ENCODE measurements at places on chromosomes 16 and 17. TPM values are rescaled to one million over a fixed set of nuclear protein-coding genes. Genes with fewer than 3 reads are reported as not detected.

The CMTM2 gene
- not detected for polyA plus RNA-seq

The CMTM1 gene
- not detected for polyA plus RNA-seq

- no peak for DNase-seq
These were observed 21.3 kb downstream of the CA4 start for GRCh38 chr17:60170835-60171752.

- DNase-seq = peak; percentile 86
These were observed 58.5 kb downstream of the TMEM132E start for GRCh38 chr17:34637548-34638525.

DNA sequence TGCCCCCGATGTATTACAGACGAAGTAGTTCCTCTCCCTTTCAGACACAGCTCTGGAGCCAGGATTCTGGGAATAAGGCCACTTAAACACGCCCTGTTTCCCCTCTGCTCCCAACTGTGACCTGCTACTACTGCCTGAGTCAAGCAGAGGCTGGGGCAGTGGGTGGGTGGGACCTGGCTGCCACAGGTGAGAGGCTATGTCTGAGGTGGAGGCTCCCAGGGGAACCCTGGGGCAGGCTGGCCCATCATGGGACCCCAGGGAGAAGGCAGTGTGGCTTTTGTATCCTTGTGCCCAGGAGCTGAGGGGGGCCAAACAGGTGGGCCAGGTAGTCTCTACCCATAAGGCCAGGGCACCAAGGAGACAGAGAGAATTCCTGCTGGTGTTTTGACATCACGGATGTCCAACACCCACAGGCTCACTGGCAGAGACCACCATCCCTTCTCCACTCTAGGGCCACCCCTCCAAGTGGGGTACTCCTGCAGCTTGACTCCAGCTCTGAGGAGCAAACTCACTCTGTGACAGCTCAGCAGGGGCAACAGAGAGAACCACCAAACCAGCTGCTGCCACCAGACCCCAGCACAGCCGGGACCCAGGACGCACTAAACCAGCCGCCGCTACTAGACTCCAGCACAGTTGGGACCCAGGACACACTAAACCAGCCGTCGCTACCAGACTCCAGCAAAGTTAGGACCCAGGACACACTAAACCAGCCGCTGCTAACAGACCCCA lies 105.3 kb upstream of the SMURF2 start:
- no peak for DNase-seq

DNA sequence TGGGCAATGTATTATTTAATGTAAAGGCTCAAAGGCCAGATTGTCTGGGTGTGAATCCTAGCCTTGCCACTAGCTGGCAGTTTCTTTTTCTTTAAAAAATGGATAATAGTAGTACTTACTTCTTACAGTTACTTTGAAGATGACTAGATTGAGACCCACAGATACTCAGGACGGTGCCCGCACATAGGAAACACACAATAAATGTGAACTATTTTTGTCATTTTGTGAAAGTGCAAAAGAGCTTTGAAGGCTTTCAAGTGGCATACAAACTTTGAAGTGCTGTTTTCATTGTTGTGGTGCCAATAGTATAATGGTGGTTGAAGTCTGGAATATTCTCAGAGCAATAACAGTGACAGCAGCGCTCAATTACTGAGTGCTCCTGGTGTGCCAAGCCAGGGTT lies 63.6 kb downstream of the OTOA start:
- DNase-seq = no peak

GRCh38 chr17:72385475-72385874 lies 264.7 kb downstream of the SOX9 start:
- no peak for DNase-seq

DNA sequence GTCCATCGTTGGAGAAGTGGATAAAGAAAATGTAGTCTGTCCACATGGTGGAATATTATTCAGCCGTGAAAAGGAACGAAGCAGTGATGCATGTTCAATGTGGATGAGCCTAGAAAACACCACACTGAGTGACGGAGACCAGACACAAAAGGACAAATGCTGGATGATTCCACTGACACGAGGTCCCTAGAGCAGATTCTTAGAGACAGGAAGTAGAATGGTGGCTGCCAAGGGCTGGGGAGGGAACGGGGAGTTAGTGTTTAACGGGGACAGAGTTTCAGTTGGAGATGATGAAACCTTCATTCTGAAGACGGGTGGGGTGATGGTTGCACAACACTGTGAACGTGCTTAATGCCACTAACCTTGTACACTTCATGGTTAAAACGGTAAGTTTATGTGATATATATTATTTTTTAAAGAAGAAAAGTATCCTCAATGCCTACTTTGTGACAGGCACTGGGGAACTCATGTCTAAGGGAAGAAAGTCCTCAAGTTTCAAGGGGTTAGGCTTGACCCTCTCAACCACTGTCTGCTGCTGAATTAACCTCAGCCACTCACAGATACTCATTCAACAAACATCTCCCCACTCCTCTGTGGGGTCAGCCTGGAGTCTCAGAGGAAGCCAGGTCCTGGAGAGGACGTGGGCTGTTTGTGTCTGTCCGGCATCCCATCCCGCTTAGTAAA lies 17.6 kb downstream of the C16orf74 start:
- peak; percentile 84 for DNase-seq

DNA sequence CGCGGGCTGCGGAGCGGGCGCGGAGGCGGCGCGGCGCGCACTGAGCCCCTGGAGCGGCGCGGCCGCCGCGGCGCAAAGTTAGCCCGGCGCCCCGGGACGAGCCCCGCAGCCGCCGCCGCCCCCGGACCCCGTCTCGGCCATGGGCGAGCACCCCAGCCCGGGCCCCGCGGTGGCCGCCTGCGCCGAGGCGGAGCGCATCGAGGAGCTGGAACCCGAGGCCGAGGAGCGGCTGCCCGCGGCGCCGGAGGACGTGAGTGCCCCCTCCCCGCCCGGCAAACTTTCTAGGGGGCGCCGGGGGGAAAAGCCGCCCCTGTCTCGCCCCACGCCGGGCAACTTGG lies 388 bp downstream of the RHBDL3 start:
- no peak for DNase-seq

DNA sequence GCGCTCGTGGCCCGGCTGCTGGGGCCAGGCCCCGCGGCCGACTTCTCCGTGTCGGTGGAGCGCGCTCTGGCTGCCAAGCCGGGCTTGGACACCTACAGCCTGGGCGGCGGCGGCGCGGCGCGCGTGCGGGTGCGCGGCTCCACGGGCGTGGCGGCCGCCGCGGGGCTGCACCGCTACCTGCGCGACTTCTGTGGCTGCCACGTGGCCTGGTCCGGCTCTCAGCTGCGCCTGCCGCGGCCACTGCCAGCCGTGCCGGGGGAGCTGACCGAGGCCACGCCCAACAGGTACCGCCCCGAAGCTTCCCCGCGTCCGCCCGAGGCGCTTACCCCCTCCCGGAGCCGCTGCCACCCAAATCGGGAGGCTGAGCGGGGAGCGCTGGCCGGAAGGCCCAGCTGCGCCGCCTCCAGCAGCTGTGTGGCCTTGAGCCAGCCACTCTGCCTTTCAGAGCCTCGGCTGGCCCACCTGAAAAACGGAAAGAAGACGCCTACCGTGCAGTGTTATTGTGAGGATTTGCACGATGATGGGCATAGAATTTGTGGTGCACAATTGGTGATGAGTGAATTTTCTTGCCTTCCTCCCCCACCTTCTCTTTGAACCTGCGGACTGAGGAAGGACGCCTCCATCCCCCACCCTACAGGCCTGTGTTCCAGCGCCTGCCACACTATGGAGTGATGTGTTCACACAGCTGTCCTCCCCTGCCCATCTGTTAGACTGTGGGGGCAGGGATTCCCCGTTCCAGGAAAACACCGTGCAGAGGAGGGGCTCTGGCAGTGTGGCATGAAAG lies 523 bp downstream of the NAGLU start:
- DNase-seq = peak; percentile 66

- no peak for DNase-seq
These were observed 75.9 kb upstream of the PMFBP1 start for GRCh38 chr16:72247821-72248253.

All from small intestine (tissue), 16 donors.